Upper lobe of left lung (tissue), 6 donors: ENCODE measurements at places on chromosomes 7 and 10. TPM values are rescaled to one million over a fixed set of nuclear protein-coding genes. Genes with fewer than 3 reads are reported as not detected.
A peak's percentile ranks its signal among the peaks of the same experiment; 100 is the strongest.

DNA sequence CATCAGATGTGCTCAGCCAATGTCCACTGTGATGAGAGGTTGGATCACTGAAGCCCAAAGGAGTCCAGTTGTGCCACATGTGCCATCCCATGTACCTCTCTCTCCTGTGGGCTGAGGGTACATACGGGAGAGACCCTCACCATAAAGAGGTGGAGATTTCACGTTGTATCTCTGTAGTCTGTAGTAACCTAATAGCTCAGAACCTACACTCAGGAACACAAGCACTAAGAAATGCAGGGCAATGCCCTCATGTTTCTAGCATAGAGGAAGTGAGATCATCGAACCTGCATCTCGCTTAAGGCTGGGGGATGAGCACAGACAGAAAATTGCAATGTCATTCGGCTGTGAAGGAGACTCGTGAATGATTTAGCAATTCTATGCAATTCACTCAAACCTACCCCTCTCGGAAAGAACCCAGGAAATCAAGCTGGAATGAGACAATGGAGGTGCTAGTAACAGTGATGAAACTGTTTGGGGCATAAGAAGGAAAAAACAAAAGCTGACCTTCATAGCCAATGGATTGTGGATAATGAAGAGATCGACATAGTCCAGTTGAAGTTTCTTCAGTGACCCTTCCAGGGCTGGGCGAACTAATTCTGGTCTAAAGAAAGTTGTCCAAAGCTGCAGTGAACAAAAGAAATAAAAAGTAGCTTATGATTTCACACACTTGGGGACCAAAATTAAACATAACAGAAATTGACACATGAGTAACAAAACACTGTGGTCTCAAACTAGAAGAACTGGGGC is 80.3 kb upstream of the UCN3 start:
- no peak for DNase-seq

GRCh38 chr7:46848944-46849343 is 733.0 kb downstream of the TNS3 start:
- no peak for DNase-seq

DNA sequence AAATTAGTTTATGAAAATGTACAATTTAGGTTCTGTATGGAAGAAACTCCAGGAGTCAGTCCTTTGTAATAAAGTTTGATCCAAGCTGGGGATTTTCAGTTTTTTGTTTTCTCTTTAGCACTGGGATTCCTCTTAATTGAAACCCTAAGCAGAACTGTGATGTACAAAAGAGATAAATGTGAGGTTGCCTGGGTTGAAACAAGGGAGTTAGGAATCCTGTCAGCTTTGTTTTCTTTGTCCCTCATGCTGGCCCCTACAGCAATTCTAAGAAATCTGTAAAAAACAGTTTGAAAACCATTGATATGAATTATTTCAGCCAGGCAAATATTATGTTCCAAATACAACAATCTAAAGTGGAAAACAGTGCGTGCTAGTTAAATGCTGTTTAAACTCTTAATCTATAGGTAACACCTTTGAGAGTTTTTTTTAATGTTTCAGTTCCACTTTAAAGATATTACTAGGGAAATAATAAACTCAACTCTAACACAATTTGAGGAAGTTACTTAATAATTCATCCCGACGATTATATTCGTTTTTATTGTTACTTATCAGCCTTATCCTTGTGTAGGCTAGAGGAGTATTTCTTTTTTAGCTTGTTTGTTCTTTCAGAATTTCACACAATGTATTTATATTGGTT is 65.3 kb downstream of the SGCE start:
- no peak for DNase-seq

- DNase-seq: peak; percentile 66
These were observed 55.9 kb downstream of the CFAP46 start for GRCh38 chr10:132886211-132887099.

The NKX1-2 gene
- 0.09 TPM for total RNA-seq
